Testis (tissue), 5 donors: ENCODE measurements at places on chromosomes 2 and 18. TPM values are rescaled to one million over a fixed set of nuclear protein-coding genes. Genes with fewer than 3 reads are reported as not detected.

- DNase-seq, result no peak
Observed at GRCh38 chr2:2655453-2656114, 324.5 kb upstream of the MYT1L start.

The TUBA3E gene
- 129 TPM for total RNA-seq

The PXDN gene
- 33.8 TPM for total RNA-seq

- no peak for DNase-seq
Observed at GRCh38 chr2:169525434-169525833, 15.9 kb downstream of the KLHL41 start.

- DNase-seq, result no peak
Observed at GRCh38 chr2:96250188-96250587, 15.6 kb downstream of the TMEM127 start.

DNA sequence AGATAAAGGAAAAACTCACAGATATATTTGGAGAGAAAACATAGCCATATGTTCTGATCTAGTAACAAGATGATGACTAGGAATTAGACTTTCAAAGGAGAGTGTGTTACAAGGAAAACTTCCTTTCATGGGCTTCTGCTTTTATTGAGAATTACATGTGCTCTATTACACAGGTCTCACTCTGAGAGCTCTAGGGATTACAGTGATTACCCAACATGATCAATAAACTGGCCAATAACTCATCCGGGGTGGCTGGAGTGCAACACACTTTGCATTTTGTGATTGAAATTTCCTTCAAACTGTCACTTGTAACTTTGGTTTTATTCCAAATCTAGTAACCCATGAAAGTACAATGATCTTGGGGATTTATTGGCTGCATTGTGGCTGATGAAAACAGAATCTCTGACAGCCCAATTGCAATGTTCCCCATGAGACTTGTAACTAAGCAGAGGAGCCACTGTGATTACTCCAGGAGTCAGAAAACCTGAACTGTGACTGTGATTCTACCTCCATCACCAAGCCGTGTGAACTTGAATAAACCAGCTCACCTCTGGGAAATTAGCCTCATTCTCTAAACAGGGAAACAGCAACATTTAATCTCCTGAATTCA is 40.2 kb upstream of the LRRC30 start:
- DNase-seq, result no peak

DNA sequence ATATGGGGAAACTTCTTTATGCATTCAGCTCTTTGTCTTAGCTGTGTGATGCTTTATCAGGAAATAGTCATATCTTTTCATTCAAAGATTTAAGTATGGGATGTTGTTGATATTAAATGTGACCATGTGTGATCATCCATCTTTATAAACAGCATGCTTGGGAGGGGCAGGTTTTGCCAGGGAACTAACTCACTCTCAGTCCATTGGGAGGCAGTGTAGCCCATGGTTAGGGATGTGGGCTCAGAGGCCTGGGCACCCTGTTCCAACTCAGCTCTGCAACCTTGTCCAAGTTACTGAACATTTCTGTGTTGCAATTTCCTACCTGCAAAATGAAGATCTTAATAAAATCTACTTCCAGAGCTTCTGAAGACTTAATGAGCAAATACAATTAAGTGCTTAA is 92.0 kb upstream of the BCL2L11 start:
- DNase-seq, result no peak

GRCh38 chr18:41906528-41907146 is 48.4 kb upstream of the PIK3C3 start:
- DNase-seq, result no peak

DNA sequence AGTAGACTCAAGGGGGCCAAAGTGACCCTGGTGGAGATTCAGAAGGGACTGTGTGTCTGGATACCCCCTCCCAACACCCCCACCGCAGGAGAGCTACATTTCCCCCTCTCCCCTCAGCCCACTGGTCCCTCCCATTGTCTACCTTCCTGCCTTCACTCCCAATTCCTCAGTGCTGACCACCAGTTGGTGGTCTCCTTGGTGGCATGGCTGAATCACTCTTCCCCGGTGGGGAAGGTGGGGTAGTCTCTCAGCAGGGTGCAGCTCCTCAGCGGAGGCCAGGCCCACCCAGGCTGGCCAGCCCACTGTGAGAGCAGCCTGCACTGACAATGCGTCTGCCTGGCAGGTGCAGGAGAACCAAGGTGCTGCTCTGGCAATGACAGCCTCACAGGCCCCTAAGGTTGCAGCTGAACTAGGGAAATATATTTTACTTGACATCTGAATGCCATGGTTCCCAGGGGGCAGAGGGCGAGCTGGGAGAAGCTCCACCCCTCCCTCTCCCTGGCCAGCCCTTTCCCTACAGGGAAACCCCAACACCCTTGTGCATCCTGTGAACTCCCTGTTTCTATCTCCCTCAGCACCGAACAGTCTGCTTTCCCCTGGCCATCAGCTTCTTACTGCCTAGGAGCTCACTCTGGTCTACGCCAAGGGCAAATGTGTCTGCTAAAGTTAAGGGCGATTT is 62.6 kb upstream of the PAX8 start:
- DNase-seq, result no peak

- no peak for DNase-seq
Observed at GRCh38 chr2:22996911-22997310, 388.1 kb upstream of the KLHL29 start.

DNA sequence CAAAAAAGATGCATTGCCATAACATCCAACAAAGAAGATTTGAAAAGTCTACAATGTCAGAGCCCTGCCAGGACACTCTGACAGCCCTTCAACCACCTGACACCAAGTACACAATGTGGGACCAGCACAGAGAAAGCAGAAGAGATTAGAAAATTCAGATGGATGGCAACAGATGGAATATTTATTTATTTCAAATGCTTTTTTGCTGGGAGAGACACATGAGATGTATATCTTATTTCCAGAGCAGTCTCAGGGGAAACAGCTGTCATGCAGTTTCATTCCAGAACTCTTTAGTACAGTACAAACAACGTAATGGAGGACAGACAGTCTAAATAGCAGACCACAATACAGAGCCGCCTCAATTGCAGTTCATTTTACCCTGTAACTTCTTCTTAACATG is 110.1 kb downstream of the MAIP1 start:
- DNase-seq, result no peak

DNA sequence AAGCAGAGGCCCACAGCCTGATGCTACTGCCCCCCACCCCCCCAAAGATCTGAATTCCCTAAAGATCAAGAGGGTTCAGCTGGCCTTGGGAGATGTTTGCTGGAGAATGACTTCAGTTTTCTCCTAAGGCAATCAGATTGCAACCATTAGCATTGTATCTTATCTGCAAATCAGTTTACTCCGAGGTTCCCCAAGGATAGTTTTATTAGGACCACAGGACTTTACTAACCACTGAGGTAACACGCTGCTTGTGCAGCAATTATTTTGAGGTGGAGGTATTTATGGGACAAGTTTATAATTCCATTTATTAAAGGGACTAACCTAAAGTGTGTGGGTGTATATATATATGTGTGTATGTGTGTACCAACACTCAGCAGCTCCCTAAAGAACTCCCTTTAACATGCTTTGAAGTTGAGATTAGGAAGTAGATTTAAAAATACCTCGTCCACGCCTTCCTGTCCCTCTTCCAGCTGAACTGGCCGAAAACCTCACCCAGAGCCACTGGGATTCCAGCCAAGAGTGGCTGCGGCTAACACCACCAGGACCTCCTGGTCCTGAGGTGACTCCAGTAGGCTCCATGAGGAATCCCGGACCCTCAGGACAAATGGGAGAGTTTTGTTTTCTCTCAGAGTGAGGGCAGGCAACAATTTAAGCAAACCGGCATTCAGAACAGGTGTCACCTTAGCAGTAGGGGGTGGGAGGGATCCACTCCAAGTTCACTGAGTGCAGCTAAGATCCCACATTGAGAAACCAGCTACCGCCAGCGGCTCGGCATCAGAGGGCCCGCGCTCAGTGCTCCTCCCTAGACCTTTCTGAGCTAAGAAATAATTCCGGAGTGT is 3.0 kb upstream of the DLX1 start:
- DNase-seq, result no peak

DNA sequence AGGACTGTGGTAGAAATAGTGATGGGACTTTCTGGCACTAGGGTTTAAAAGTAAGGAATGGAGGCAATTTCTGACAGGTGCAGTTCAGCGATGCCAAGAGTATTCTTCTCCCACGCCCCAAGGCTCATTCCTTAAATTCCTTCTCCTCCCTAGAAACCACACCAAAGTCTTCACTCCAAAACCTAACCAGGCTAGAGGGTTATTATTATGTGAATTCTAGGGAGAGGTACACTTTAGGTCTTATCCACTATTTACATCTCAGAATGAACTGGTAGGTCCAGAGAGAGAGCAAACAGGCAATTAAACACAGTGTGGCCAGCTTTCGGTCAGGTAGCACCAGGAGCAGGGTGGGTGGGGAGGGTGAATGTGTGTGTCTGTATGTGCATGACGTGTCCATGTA is 11.4 kb downstream of the IL1F10 start:
- no peak for DNase-seq

DNA sequence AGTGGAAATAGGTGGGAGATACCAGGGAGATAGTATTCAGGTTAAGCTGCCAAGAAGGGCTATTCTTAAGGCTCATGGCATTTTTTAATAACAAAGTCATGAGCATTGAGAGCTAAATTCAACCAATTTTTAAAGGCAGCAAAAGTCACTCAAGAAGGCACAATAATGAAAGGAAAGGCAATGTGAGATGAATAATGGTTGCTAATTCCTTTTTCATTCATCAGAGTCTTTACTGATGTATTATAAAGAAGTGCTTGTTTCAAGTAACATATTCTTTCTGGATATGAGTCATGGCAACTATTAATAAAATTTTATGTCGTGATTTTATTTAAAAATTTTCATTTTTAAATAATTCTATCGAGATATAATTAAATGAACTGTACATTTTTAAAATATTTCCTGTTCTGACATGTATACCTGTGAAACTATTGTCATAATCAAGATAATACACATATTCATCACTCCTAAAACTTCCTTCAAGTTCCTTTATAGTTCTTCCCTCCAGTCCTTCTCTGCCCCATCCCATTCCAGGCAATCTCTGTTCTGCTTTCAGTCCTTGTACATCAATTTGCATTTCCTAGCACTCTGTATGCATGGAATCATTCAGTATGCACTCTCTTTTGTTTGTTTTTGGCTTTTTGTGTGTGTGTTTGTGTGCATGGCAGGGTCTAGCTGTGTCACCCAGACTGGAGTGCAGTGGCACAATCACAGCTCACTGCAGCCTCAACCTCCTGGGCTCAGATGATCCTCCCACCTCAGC is 40.8 kb downstream of the VWC2L start:
- no peak for DNase-seq

GRCh38 chr2:46798998-46799698 is 116.5 kb downstream of the MCFD2 start:
- DNase-seq, result no peak

DNA sequence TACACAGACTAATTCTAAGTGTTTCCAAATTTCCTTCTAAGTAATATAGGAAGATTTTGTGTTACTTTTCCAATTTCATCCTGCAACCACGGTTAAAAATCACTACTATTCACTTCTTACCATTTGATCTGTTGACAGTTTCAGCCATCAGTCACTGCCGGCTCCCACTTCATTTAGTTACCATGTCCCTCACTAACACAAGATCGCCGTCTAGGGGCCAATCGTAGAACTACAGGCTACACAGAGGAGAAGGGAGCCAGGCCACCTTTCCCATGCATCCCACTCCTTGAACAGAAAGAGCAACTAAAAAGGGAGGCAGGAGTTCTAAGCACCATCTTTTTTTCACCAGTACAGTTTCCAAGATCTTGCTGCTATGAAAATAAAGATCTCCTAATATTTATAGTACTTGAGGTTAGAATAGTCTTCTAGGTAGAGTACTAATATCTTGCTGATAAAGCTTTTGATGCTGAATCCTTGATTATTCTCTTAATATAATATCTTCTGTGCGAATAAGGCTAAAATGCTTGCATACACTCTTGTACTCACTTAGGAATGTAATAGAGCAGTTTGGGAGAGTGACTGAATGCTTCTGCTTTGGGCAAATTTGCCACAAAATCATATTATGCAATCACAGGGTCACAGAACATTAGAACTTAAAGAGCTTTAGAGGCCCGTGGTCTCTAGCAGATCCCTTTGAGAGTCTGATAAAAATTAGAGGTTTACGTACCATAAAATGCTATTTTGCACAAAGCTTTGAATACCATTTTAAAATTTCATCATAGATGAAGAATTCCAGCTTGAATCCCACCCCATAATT is 39.5 kb upstream of the CYP1B1 start:
- DNase-seq, result peak; percentile 92

The CWC22 gene
- total RNA-seq, result 20.1 TPM

The COL4A4 gene
- 4.1 TPM for total RNA-seq

DNA sequence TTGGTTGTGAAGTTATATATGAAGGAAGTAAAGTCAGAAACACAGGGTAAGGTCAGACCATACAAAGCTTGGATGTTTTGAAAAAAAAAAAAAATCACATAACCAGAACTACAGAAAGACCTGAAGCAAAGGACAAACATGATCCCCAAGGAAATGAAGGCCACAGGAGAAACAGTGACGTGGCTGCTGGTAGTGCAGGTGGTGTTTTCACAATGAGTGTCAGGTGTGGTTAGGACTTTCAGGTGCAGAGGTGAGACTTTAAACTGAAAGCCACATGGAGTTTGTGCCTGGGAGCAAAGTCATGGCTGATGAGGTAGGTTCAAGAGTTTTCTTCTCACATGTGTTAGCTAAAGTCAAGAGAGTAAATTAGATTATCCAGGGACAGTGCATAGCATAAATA is 270.7 kb downstream of the PIEZO2 start:
- no peak for DNase-seq

The BCL11A gene
- 4.1 TPM for total RNA-seq

The DPP4 gene
- 1.2 TPM for total RNA-seq

The LIMS1 gene
- total RNA-seq, result 94.1 TPM

The EPAS1 gene
- 142 TPM for total RNA-seq

GRCh38 chr2:189570570-189571031 is 10.0 kb downstream of the SLC40A1 start:
- no peak for DNase-seq

The ASB18 gene
- 0.43 TPM for total RNA-seq

- DNase-seq, result no peak
Observed at GRCh38 chr2:2039826-2040225, 291.2 kb downstream of the MYT1L start.

The ANKRD30B gene
- 42.0 TPM for total RNA-seq

GRCh38 chr2:144711630-144712549 is 192.0 kb upstream of the ZEB2 start:
- DNase-seq, result no peak

- peak; percentile 36 for DNase-seq
Observed at GRCh38 chr2:231464576-231465540, 574 bp upstream of the NCL start.

The DTNA gene
- 96.0 TPM for total RNA-seq

The NGEF gene
- 15.6 TPM for total RNA-seq

The ST8SIA3 gene
- 0.93 TPM for total RNA-seq
